ENCODE measurements at places on chromosomes 4 and X.

GRCh38 chrX:150482537-150483206 is 85.7 kb upstream of the MTM1 start:
- DNase-seq = peak; percentile 51

- DNase-seq = no peak
Observed at GRCh38 chrX:129077424-129078170, 445.7 kb downstream of the SMARCA1 start.

DNA sequence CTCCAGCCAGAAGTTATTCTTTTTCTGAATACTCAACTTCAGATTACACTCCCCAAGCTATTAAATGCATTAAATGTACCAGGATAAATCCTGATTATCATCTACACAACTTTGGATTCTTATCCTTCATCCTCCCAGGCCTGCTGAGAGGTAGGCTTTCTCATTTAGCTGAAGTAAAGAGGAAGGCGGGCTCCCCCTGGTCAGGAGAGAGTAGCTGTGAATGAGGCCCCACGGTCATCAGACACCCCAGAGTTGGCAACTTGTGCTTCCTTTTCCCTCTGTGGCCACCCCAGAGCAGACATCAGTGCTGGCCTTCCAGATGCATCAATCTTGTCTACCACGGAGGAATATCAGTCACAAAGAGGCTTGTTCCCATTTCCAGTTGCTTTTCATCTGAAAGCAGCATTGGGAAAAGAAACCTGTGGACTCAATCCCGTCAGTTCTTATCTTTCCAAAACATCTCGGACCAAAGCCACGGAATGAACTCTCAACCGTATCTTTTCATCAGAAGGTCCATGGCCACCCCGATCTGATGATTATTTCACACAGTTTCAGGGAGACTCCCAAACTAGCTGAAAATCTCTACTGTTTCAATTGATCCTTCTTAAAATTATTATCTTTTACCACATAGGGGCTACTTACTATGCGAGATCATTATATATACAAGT is 79.2 kb downstream of the FBXO8 start:
- no peak for DNase-seq

- no peak for DNase-seq
Observed at GRCh38 chr4:147683188-147683591, 773 bp downstream of the PRMT9 start.

GRCh38 chr4:81106150-81106549 is 75.6 kb downstream of the BMP3 start:
- no peak for DNase-seq
